ENCODE measurements at places on chromosomes 3 and 15.

DNA sequence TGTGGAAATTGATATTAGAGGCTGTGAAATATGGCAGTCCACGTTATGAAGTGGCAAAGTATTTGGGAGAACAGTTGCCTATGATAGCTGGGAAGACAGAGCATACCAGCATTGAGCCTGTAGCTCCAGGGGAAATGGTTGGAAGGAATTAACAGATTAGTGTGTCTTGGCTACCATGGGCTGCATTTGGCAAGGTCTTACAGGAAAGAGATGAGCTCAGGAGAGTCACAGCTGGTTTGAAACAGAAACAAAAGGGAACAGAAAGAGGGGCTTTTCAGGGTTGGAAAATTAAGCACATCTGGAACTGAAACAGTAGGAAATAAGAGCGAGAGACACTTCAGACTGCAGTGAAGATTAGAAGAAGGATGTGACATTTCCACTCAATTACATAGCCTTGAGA lies 141.7 kb downstream of the FBLN2 start:
- no peak for DNase-seq

- peak; percentile 79 for DNase-seq
Measured at GRCh38 chr3:128584412-128585020, 66.1 kb downstream of the RPN1 start.

- peak; percentile 76 for DNase-seq
Measured at GRCh38 chr3:39189959-39190269, 2.5 kb downstream of the XIRP1 start.

GRCh38 chr3:5448816-5449215 lies 261.3 kb downstream of the EDEM1 start:
- DNase-seq = no peak

DNA sequence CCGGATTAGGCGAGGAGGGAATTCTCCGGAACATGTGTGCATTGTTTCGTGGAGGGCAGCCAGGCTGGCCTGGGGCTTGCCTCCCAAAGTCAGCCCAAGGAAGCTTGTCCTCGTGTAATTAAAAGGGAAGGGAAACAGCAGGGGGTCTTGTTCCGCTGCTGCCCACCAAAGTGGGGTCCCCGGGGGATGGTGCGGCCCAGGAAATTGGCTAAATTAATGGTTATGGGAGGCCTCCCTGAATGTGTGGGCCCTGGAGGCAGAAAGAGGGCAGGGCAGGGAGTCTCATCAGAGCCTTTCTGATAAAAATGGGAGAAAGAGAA lies 118.1 kb downstream of the OPA1 start:
- no peak for DNase-seq

- DNase-seq = no peak
Measured at GRCh38 chr15:59931646-59932261, 72.4 kb upstream of the FOXB1 start.

DNA sequence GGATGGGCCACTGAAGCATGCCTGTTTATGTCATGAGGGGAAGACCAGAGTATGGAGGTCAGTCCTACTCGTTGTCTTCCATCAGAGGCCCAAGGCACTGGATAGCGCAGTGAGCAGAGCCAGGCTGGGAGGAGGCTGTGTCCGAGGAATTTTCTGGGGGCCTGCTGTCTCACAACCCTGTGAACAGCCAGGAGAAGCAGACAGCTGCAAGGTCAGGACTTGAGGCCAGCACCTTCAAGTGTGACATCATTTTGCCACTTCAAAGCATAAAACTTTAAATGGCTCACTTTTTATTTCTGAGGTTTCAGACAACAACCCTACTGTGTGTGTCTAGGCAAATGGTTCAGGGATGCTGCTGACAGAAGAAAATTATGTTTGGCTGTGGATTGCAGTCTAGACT lies 47.2 kb downstream of the TMED3 start:
- DNase-seq = no peak

DNA sequence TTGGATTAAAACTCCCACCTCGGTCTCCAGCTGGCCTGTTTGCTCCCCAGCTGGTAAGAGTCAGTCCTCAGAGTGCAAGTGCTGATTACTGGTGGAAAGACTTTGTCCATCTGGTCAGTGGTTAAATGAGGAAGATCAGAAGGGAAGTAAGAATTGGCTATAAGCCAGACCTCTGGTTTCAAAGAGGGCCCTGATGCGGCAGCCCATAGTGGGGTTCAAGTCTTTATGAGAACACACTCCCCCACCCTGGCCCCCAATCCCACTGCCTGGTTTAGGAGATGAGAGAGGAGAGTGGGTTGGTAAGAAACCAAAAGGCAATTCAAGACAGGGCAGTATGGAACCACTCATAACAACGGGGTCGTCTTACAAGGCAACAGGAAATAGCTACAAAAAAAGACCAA lies 65.0 kb downstream of the FRMD4B start:
- DNase-seq = peak; percentile 27

GRCh38 chr15:40275523-40275922 lies 7.3 kb downstream of the ANKRD63 start:
- DNase-seq = no peak

- DNase-seq = peak; percentile 78
Measured at GRCh38 chr15:43903864-43904290, 77.1 kb downstream of the WDR76 start.

GRCh38 chr3:16824081-16824696 lies 60.6 kb upstream of the PLCL2 start:
- no peak for DNase-seq

DNA sequence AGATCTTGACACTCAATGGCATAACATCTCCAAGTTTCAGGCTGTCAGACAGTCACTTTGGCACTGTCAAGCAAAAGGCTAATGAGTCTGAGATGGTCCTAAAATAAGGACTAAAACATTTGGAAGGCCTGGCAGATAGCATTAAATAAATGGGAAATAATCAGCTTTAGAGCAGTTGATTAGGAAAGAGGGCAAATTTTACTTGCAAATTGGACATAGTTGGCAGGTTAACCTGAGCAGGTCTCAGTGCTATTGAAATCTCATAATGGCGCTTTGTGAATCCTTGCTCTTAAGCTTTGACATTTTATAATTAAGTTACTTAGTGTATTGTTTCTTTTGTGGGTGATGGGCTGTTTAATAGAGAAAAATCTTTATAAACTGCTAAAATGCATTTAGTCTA lies 1003.1 kb upstream of the GBE1 start:
- no peak for DNase-seq

DNA sequence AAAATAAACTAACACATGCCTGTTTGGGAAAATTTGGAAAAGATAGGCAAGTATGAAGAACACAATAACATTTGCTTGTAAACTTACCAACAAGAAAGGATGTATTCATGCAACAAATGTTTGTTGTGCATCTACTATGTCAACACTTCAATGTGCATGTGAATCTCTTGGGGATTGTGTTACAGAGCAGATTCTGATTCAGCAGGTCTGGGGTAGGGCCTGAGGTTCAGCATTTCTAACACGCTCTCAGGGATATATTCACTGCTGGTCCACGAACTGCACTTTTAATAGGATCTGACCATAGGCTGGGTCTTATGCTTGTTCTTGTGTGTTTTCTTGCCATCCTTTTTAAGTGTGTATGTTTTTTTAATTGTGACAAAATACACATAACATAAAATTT lies 11.8 kb downstream of the GPD1L start:
- no peak for DNase-seq

DNA sequence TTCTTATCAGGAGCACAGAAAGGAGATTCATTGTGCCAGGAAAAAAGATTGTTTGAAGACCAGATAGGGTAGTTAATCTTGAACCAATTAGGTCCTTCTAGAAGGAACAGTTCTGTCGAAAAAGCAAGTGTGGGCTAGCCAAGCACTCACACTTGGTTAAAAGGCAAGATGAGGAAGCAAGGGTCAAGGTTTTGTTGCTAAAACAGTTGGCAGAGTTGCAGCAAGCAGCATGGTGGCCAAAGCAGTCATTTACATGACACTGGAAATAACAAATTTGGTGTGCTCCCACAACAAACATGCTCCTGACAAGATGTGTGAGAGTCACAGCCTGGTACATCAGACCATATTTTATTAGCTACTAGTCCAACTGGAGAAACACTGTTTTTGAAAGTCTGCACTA lies 228.0 kb upstream of the CFAP20DC start:
- DNase-seq = no peak

DNA sequence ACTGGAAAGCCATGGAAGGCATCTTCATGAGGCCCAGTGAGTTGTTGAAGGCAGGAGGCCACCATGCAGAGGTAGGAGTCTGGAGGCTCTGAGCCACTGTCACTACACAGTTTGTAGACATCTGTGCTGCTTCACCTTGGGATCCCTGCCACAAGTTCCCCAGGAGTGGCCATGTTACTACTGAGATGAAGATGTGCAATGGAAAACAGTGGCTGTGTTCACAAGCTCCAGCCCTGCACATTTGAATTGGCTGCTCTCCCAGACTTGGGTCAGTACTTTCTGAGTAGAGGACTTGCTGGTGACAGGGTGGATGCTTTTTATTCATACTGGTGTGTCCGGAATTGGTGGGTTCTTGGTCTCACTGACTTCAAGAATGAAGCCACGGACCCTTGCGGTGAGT lies 86.9 kb upstream of the C15orf39 start:
- DNase-seq = peak; percentile 14

GRCh38 chr3:194573680-194574437 lies 59.4 kb downstream of the TMEM44 start:
- DNase-seq = peak; percentile 82

- peak; percentile 4 for DNase-seq
Measured at GRCh38 chr3:102301155-102301880, 133.5 kb upstream of the ZPLD1 start.

- DNase-seq = peak; percentile 60
Measured at GRCh38 chr3:39141171-39141995, 12.0 kb downstream of the CSRNP1 start.

- no peak for DNase-seq
Measured at GRCh38 chr3:70620367-70620766, 307.9 kb upstream of the MDFIC2 start.

DNA sequence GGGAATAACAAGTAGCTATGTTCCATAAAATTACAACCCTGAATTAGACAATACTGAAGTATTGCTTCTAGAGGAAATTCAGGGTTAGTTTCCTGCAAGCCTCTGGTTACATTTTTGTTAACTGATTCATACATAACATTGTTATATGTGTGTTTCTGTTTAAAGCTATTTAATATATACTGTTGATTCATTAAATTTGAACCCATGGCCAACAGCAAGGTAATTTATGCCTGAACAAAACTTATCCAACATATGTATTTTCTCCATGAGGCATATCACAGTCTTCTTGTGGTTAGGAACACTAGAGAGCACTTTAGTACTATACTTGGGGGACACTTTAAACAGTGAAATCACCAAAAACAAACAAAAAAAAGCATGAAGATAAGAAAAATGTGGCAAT lies 47.7 kb upstream of the PTX3 start:
- peak; percentile 34 for DNase-seq

- DNase-seq = peak; percentile 60
Measured at GRCh38 chr3:157159037-157159761, 748 bp downstream of the CCNL1 start.

DNA sequence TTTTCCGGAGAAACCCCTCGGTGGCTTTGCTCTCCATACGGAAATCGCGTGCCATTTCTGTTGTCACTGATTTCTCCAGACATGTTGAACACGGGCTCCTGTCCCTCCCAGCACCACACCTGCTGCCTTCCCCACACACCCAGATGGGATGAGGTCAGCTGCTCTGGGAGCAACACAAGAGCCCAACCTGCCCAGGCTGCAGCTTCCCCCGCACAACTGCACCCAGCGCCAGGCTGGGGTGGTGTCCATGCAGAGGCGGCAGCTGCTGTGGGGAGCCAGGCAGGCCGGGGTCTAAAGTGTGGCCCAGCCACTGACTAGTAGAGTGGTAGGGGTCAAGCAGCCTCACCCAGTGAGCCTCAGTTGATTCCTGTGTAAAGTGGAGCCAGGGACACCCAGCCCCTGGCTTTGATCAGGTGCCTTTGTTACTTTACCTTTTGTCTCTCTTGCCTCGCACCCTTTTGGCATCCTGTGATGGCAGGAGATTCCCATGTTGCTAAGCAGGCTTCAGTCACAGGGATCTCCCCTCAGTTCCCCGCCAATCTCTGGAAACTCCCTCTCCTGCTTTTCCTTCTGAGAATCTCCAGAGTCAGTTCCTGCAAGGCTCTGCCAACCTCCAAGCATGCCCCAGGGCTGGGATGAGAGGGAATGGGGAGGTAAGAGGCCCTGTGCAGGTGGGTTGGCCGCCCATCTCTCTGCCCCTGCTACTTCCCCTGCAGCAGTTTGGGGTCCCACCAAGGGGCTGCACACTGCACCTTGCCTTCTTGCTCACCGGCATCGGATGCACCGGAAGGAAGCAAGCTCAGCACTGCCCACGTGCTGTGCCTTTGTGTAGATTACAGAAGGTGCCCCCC lies 91.8 kb upstream of the ALDH1A3 start:
- DNase-seq = no peak

- no peak for DNase-seq
Measured at GRCh38 chr3:166110102-166110501, 272.9 kb upstream of the BCHE start.

DNA sequence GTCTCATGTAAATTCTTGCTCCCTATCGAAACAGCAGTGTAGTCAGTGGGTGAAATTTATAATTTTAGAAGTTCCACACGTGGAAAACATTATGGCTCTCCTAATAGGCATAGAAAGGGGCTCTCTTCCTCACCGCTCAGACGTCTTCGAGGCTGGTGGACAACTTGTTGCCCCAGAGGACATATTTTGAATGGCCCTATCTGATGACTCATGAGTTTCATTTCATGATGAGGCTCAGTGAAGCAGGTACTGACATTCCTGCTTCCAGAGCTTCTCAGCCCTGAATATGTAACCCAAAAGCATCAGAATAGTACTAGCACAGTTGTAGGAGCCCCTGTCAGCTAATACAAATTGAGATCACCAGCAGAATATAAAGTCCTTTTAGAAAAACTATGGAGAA lies 117.9 kb downstream of the HERC1 start:
- peak; percentile 24 for DNase-seq
